ENCODE measurements at places on chromosomes 7 and 10. TPM values are rescaled to one million over a fixed set of nuclear protein-coding genes. Genes with fewer than 3 reads are reported as not detected.

SUGCT gene
- total RNA-seq: 0.91 TPM

CDC14C gene
- not detected for total RNA-seq

GRCh38 chr10:24851629-24852028 lies 100.8 kb downstream of the PRTFDC1 start:
- DNase-seq: no peak

DNA sequence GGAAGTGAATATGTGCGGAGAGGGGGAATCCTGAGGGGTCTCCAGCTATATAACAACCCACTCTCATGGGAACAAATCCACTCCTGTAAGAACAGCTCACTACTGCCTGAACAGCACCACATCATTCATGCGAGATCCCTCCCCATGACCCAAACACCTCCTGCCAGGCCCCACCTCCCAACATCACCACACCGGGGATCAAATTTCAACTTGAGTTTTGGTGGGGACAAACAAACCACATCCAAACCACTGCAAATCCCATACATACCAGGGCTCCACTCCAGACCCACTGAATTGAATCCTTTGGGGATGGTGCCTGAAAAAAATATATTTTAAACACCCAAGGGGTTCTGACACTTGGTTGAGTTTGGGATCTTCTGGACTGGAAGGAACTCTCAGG lies 181.5 kb upstream of the PLXNA4 start:
- DNase-seq: no peak

DNA sequence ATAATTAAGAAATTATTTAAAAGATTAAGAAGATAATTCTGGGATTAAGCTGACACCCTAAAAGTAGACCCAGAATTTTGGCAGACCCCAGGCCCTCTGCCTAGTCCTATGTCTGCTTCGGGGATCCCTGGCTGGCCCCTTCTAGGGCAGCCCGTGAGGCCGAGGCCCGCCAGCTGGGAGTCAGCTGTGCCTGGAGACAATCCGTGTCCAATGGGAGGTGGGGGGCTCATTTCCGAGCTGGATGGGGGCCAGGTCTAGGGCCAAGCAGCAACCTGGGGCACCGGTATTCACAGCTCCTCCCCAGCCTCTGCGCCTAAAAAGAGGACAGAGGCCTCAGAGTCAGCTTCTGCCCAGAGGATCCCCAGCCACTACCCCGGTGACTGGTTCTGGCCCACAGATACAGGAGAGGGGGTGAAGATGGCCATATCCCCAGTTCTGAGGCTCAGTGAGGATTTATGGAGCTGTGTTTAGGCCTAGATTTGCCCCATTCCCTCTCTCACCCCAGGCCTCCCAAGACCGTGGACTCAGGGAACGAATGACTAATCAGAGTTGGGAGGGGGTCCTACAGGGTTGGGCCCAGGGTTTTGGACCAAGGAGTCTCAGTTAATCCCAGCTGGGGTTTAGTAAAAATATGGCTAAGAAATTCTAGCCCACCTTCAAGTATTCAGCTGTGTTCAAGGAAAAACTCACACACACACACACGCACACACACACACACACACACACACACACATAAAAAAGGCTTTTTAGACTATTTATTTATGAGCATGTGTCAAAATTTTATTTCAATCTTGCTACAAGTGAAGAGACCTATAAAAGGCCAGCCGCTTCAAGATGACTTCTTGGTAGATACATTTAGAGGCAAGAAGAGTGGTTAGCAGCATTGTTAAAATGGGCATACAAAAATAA lies 37.4 kb upstream of the LBX1 start:
- no peak for DNase-seq

DNA sequence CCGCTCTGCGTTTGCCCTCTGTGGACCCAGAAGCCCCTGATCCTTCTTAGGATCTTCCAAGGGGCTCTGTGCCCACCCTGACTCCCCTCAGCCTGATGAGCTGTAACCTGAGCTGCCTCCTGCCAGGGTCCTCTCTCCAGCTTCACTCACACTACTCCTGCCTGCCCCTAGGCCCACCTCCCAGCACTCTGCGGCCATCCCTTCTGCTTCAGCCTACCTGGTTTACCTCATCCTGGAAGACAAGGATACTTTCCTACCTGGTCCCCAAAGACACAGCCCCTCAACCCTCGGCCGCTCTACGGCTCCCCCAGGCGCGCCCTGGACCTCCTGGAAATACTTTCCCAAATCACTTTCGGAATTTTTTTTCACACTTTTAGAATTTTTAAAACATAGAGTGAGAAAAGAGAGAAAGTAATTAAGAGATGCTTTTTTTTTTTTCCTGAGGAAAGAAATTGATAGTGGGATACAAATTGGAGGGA lies 6.4 kb upstream of the ZNF862 start:
- DNase-seq: no peak
